B cell (primary cell): ENCODE measurements at places on chromosomes 1 and 21. TPM values are rescaled to one million over a fixed set of nuclear protein-coding genes. Genes with fewer than 3 reads are reported as not detected.

LAMB3 gene
- polyA plus RNA-seq: 0.03 and 0.33 TPM in 2 replicates

GJA8 gene
- not detected in 2 replicates for polyA plus RNA-seq

TMEM269 gene
- 0.21 and 0.32 TPM in 2 replicates for polyA plus RNA-seq

CELSR2 gene
- polyA plus RNA-seq: 0.52 and 0.57 TPM in 2 replicates

SMCP gene
- polyA plus RNA-seq: not detected in 2 replicates
